ENCODE measurements at places on chromosomes 7 and 10.

DNA sequence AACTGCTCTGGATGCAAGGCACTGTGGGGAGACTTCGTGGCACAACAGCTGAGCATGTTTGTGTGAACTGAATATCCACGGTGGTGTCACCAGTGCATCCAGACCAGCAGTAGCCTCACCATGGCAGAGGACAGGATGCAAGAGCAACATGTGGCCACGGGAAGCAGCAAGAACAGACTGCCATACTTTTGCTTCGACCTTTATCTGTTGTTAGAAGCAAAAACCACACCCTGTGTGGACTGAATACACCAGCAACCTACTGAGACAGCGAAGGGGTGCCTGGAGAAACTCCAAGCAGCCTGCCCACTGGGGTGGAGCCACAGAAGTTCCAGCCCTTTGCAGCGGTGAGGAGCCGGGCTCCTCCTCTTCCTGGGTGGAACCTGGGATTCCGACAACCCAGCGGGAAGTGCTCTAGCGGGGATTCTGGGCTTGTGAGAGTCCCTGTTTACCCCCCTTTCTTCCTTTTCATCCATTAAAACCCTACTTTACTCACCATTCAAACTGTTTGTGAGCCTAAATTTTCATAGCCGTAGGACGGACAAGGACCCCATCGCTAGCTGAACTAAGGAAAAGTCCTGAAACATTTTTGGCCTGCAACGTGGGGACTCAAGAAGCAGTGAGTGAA is 584.9 kb downstream of the GRM8 start:
- no peak for DNase-seq

DNA sequence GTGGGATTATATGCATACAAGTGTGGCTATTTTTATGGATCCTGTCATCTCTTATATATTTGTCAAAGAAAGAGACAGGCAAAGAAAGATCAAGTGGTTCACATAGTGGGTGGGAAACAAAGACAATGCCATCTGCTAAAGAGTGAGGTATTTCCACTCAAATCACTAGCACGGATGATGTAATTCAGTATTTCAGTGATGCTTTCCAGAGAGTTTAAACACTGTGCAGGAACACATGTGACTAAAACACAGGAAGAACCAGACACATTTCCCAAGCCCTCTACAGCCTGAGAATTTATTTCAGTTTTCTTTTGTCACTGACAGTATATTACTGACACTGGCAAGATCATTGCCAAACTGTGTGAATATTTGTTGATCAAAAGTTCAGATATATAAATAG is 885.7 kb upstream of the CELF2 start:
- DNase-seq = no peak

- DNase-seq = no peak
These were observed 93.7 kb downstream of the ADAM22 start for GRCh38 chr7:88027724-88028123.

DNA sequence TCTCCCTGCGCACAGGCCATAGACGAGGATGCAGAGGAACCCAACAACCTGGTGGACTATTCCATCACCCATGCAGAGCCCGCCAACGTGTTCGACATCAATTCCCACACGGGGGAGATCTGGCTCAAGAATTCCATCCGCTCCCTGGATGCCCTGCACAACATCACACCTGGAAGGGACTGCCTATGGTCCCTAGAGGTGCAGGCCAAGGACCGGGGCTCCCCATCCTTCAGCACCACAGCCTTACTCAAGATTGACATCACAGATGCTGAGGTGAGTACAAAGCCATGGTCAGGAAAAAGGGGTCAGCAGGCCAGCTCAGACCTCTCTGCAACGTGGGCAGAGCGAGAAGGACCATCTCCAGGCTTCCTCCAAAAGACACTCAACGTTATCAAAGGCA is 12.3 kb downstream of the LRIT2 start:
- DNase-seq = no peak

DNA sequence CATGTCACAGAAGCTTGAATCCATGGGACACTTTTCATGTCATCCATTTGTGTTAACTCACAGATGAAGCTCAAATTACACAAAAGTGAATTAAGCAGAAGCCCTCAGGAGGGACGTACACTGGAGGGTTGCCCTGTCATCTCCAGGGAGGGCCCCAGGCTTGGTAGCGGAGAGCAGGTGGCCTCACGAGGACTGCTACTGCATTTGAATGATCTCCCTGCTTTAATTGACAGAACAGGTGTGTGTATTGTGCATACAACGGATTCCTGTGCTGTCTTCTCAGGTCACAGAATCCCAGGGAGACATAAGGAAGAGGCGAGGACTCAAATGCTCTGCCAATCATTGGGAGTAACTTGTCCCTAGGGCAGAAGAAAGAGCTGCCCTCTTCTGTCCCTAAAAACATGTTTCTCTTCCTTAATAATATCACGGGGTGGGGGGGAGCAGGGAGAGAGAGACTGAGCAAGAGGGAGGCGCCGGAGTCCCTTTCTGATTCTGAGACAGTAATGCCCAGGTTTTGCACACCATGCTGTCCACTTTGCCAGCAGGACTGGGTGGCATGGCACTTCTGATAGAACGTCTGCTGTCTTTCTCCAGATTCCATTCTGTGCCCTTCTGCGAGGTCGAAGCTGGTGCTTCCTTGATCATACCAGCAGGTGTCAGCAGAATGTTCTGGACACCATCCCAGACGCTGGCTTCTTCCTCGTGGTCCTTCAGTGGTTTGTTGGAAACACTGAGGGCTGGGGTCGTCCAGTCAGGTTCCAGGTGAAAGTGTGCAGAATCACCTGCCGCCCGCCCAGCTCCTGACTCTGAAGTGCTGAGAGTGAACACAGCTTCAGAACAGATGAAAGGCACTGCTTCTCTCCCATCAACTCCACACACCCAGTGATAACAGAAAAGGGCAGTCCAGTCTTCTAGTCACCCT is 26.2 kb upstream of the RASGEF1A start:
- DNase-seq = no peak

DNA sequence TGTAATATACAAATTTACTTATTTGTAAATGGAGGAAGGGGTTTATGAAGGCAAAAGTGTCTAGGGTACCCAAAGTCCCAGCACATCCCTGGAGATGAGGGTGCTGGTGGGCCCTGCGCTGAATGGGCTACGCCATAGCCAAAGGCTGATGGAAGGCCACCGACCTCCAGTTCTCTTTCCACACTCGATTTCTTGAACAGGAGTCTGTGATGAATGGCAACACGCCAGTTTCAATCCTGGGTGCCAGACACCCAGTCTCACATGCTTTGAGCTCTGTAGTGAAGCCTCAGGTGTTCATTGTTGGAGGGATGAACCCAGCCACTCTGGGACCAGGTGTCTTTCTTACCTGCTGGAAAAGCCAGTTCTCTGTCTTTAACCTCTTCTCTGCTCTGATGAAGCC is 752 bp downstream of the LRMDA start:
- DNase-seq = no peak

DNA sequence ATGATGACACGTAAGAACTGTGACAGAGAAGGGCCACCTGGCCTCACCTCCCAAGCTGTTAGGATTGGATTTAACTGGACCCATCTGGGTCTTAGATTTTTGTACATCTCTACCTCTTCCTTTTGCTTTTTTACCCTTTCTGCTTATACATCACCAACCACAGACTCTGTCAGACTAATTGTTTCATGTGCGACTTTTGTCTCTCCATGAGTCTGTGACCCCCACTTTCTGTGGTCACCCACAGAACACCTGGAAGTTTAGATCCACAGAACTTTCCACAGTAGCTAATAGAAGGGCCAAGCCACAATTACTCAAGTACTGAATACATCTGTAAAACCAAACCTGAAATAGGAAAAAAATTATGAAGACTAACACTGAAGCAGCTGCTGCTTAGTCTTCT is 23.1 kb downstream of the SEC31B start:
- DNase-seq = no peak

- DNase-seq = no peak
These were observed 58.9 kb upstream of the ADO start for GRCh38 chr10:62745581-62745980.

- no peak for DNase-seq
These were observed 9.4 kb downstream of the PIP4K2A start for GRCh38 chr10:22704942-22705341.

- no peak for DNase-seq
These were observed 35.3 kb downstream of the NET1 start for GRCh38 chr10:5447611-5448071.

- no peak for DNase-seq
These were observed 185.5 kb downstream of the SEMA3A start for GRCh38 chr7:84009051-84009450.

DNA sequence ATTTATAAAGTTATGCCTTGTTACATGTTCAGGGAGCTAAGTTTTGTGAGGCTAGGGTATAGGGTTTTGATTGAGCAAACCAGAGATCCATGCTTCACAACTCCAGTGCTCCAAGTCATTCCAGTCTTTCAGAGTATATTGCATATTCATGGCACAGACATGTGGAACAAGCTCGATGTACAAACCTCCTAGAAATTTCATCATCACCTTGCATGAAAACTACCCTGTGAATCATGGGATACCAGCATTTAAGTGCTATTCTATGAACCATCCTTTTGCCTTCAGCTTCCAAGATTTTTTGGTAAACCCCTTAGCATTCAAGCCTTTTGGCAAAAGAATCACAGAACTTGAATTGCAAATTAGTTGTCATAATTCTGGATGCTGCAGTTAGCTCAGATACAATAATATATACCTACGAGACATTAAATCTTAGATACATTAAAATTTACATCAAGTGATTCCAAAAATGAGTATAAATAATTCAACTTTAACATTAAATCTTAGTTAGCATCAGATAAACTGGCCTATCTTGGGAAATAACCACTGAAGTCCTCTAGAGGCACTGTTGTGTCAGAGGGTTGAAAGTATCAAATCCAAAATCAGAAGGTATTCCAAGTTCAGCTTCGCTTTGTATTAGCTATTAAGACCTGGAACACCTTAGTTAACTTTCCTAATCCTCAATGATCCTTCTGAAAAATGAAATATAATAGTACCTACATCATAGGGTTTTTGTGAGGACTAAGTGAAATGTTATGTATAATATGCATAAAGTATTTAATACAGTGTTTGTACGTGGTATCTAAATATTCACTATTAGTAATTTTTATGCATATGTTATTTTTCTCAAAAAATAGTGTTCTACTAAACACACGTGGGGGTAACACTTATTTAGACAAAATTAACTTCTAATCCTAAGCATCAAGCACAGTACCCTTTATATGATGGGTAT is 55.5 kb upstream of the CABCOCO1 start:
- no peak for DNase-seq

DNA sequence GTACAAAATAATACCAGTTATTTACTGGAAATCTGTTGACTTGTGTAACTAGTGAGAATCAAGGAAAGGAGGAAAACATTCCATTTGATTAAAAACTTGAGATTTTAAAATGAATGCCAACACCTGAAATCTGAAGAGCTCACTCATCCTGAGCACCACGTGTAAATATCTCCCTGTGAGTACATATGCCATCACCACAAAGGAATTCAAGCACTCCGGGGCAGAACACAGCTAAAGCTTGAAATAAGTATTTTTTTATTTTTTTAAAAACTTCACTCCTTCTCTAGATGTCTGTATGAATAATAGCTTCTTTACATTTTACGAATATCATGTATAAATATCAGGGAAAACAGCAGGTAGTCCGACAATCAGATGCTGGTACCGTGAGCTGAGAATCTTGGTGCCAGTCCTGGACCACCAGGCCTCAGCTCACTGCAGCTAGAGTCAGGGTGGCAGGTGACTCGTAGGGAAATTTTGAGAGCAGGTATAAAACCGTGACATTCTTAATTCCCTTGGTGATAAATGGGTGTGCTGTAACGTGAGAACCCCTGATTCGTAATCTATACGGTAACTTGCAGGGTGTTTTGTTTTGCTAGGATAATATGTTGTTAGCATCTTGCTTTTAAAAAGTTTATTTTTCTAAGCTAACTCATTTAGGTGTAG is 12.7 kb downstream of the LMTK2 start:
- peak; percentile 67 for DNase-seq

DNA sequence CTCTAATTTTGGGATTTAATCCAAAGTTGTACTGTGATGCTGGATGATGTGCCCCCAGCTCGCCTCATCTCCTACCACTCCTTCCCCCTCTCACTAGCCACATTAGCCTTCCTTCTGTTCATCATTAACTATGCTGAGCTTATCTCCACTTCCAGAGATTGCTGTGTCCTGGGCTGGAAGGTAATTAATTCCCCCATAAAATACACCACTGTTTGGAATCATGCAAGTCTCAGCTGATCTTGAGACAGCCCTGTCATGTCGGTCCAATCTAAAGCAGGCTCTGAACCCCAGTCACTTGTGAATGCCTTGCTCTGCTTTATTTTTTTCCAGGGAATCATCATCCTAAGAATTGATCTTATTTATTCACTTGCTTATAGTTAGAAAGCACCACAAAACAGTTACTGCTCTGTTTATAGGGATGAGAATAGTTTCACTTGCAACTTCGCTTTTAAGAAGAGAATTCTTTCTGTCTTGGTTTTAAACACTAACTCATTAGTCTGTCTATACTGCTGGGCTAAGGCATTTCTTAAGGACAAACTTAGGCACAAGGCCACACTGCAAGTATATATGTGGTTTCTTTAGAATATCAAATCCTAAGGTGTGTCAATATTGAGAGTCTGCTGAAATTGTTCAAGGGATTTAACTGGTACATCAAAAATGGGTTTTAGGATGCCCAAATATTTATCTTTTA is 341.1 kb upstream of the SEMA3A start:
- DNase-seq = no peak

DNA sequence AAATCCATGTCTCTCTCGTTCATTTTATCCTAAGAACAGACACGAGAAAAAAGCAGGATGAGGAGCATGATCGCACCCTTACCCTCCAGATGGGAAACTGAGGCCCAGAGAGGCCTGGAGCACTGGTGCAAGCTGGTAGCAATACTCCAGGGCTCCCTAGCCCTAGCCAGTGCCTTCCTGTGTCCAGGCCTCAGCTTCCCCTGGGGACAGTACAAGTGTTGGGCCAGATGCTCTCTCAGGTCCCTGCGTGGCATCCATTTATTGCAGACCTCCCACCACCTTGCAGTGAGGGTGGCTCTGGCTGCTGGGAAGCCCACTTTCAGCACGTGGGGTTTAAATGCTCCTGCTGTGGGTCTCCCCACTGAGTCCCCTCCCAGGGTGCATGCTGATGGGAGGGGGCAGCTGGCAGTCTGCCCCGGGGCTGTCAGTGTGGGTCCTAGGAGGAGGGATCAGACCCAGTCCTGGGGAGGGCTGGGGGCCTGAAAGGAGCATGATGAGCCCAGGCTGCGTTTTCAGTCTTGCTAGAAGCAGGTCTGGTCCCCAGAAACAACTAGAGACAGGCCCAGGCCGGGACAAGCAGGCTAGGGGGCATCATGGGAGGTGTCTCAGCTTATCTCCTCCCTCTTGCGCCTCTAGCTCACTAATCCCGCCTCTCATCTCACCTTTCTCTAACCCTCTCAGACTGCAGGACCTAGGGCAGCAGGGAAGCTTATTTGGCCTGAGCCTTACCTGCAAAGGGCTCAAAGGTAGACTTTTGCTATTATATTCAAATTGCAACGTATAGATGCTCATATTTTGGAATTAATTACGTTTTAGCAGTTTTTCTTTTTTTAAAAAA is 662 bp upstream of the PPIF start:
- DNase-seq = no peak

Data from non-pigmented ciliary epithelial cell (primary cell).